Stimulated activated CD8-positive, alpha-beta memory T cell treated with anti-CD3 and anti-CD28 coated beads, Interleukin-12 subunit alpha, Interleukin-12 subunit beta, amount 100 ng/mL, for 4 hours (primary cell): ENCODE measurements at places on chromosomes 13 and 19.

DNA sequence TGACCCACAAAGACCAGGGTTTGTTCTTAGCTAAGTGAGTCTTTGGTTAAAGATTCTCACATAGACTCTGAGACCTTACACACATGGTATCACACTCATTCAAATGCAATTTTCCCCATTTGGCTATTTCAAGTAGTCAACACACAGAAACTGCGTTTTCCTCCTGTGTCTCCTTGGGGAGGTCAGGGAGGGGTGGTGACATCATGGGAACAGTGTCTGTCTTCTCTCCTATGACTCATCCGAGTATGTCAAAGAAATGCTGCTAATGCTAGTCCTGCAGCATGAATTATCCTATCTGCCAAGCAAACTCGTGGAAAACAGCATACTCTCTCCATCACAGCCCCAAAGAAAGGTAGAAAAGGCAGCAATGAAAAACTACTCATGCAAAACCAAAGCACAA, 100.2 kb downstream of the ENOX1 start:
- DNase-seq: no peak

GRCh38 chr13:61110732-61111131, 304.9 kb downstream of the PCDH20 start:
- DNase-seq: no peak

GRCh38 chr13:30141775-30142485, 165.4 kb downstream of the KATNAL1 start:
- DNase-seq: no peak

DNA sequence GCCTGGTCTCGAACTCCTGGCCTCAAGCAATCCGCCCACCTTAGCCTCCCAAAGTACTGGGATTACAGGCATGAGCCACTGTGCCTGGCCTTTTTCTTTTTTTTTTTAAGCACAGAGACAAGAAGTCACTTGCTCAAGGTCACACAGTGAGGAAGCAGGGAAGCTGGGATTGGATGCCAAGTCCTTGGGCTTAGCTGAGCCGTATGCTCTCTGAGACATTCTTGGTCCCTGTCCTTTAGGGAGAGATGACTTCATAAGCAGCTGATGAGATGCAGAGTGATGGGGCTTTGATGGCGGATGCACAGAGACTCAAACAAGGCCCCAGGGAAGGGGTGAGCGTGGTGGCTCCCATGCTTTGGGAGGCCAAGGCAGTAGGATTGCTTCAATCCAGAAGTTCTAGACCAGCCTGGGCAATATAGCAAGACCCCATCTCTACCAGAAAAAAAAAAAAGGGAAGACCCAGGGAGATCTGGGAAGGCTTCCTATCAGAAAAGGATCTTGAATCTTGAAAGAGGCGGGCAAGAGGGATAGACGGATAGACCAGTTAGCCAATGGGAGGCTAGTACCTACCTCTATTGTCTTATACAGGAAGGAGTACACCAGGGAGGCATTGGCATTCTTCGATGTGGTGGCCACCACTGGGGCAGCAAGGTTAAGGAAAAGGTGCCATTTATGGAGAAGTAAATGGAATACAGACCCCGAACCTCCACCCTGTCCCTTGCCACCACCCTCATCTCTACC, 3.9 kb downstream of the AP1M2 start:
- DNase-seq: no peak

GRCh38 chr19:48094129-48094854, 16.3 kb downstream of the PLA2G4C start:
- DNase-seq: no peak

- no peak for DNase-seq
These were observed 319.0 kb upstream of the PCDH20 start for GRCh38 chr13:61734683-61735082.

GRCh38 chr19:39030854-39031367, 1.4 kb downstream of the FBXO27 start:
- no peak for DNase-seq

DNA sequence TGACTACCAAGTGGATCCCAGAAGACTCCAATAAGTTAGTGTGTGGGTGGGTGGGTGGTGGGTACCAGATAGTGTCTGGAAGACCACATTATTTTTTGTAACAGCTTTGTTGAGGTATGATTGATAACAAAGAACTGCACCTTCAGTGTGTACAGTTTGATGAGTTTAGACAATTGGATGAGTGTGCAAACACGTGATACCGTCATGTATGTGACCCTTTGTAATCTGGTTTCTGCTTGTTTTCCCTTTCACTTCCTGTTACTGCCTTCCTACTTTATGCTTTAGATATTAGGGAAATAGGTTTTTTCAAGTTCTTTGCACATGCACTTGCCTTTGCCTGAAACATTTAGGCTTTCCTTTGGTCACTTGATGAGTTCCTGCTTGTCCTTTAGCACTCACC, 8.5 kb downstream of the RPL21 start:
- DNase-seq: no peak

GRCh38 chr13:42337808-42338600, 66.1 kb downstream of the AKAP11 start:
- DNase-seq: no peak

DNA sequence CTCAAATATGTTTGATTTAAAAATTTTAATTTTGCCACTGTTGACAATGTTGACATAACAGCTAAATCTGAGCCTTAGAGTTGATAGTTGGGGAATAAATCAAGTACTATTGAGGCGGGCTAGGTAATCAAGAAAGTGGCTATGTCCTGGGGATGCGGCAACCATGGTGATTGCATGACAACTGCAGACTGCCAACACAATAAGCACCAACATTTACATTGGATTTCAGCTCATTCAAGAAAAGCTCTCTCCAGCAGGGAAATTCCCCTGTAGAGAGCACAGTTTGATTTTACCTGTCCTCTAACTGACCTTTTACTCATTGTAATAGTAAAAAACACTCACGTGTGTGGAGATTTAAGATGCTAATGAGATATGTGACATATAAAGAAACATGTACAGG, 63.1 kb downstream of the ZNF100 start:
- no peak for DNase-seq

DNA sequence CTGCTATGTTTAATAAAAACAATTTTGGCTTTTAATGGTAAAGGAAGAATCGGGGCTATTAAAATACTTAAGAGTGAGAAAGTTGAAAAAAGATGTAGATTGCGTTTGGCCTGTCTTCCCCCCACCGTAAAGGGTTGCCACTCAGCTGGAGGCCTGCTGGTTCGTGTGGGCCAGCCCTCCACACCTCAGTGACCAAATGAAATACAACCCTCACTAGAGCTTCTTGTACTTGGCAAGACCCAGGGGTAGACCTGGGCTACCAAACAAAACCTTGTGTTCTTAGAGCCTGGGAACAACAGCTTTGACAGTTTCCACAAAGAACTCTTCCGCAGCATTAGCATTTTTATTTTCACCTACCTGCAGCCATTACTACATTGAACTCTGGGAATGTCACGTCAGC, 152.8 kb upstream of the PABPC3 start:
- DNase-seq: no peak

- peak; percentile 15 for DNase-seq
These were observed 441.0 kb downstream of the COG6 start for GRCh38 chr13:40096357-40096901.

DNA sequence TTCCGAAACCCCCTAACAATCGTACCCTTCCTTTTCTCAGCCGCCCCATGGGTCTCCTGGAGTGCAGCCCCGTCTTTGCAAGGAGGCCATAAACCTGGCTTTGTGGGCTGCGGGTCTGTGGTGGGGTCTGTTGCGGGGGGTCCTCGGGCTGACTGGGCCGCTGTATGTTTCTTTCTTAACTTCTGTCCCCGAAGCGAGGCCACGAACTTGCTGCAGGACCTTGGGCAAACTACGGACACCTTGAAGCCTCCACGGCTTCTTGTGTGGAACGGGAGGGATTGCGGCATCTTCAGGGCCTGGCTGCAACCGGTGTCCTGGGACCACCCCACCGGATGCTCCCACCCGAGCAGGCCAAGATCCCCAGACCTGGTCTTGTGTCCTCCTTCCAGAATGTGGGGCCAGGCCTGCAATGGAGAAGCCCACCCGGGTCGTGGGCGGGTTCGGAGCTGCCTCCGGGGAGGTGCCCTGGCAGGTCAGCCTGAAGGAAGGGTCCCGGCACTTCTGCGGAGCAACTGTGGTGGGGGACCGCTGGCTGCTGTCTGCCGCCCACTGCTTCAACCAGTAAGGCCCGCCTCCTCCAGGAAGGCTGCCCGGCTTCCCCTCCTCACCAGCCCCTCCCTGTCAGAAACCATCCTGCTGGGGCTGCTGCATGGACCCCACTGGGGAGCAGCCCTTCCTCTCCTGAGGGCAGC, 12.0 kb downstream of the TIMM13 start:
- no peak for DNase-seq

- DNase-seq: no peak
These were observed 99.5 kb downstream of the ZNF675 start for GRCh38 chr19:23587546-23587945.

- peak; percentile 65 for DNase-seq
These were observed 11.3 kb downstream of the PEAK3 start for GRCh38 chr19:2270423-2271233.

DNA sequence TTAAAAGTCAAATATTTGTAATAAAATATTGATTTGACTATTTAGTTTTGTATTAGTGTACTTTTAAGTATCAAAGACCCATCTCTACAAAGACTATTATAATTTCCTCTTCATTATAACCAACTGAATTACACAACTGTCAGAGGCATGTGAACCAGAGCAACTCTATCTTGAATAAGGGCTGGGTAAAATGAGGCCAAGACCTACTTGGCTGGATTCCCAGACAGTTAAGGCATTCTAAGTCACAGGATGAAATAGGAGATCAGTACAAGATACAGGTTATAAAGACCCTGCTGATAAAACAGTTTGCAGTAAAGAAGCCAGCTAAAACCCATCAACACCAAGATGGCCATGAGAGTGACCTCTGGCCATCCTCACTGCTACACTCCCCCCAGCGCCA, 36.2 kb upstream of the ATP12A start:
- no peak for DNase-seq

- no peak for DNase-seq
These were observed 28.2 kb upstream of the FXYD3 start for GRCh38 chr19:35087393-35087792.

GRCh38 chr13:51811046-51811445, 7.1 kb upstream of the DHRS12 start:
- no peak for DNase-seq
